ENCODE measurements at places on chromosomes 6 and 20.

- DNase-seq = no peak
These were observed 232.2 kb upstream of the FLRT3 start for GRCh38 chr20:14569641-14570040.

DNA sequence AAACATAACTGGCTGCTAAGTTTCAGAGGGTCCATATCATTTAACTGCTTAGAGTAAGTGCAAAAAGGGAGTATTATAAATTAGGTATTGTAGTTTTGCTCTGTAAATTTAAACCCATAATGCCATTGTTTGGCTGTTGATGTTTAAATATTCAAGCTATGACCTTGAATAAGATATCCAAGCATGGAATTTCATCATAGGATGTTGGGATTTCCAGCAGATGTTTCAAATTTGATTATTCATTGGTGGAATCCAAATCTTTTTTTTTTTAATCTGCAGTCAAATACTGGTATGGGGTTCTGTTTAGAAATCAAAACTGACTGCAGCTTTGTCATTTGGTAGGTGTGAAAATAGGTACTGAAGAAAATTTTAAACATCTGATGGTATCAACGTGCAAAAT lies 161.0 kb downstream of the KHDC1L start:
- no peak for DNase-seq

- DNase-seq = no peak
These were observed 22.2 kb upstream of the SERPINB1 start for GRCh38 chr6:2863901-2864300.

DNA sequence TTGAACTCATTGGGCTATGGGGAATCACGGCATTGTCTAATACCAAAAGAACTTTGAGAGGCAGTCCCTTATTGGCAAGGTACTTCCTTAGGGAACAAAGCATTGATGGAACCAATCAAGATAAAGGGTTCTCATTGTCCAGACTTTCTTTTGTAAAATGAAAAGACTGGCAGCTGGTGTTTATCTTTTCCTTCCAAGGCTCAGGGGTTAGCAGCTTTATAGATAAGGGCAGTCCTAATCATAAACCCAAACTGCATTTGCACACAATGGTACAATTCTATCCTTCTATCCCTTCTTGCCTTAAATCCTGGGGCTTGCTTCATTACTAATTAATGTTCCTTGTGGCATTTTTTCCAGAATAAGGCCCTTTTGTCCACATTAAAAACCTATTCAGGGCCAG lies 28.6 kb downstream of the CDK19 start:
- no peak for DNase-seq

- DNase-seq = no peak
These were observed 36.0 kb upstream of the KLHL31 start for GRCh38 chr6:53701333-53702218.

DNA sequence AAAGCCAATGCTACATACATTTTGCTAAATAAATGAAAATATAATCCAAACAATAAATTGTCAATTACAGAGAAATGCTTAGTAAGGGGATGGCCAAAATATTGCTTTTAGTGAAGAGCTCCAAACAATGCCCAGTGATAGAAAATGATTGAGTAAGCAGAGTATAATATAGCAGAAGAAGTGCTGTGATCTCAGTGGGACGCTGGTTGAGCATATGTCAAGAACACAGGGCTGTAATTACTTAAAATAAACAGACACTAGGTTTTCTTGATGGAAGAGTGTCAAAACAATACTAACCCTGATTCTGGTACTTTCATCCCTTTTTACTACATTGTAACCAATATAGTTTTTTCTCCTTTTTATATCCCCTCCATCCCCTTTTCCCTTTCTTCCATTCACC lies 150.3 kb downstream of the GRIK2 start:
- DNase-seq = no peak

DNA sequence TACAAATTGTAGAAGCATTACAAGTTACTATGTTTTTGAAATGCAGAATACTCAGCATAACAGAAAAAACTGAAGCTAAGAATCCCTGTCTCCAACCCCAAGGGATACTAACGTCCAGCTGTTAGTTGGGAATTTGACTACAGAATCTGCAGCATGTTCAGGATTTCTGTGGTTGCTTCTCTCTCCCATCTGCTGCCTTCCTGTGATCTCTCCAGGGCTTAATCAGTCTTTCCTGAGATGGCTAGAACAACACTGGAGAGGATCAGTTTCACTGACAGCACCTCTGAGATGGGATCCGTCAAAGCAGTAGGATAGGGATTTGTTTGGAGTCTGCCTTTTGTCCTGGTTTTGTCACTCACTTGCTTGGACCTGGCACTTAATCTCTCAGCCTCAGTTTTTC lies 73.3 kb upstream of the NUP153 start:
- DNase-seq = no peak

GRCh38 chr6:160679402-160679769 lies 15.3 kb upstream of the LPA start:
- no peak for DNase-seq

GRCh38 chr6:169082817-169083507 lies 170.7 kb downstream of the THBS2 start:
- no peak for DNase-seq

- no peak for DNase-seq
These were observed 1286.0 kb upstream of the GJE1 start for GRCh38 chr6:140846503-140847261.

DNA sequence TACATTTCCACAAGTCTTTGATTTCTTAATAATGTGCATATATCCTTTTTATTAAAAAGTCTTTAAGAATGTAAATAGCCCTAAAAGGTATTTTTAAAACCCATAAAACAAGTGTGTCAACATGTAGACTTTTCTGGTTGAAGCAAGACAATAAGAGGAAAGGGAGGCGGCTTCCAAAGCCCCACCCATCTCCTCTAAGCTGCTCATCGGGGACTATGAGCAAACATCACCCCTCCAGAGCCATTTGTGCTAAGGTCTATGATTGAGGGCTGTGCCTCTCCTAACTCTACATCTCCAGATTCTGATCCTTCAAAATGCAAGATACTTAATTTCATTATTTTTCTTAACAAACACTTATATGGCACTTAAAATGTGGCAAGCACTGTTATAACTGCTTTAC lies 2.5 kb upstream of the NAA20 start:
- DNase-seq = no peak

- no peak for DNase-seq
These were observed 516.5 kb downstream of the CD83 start for GRCh38 chr6:14634072-14634471.

- DNase-seq = peak; percentile 38
These were observed 698 bp downstream of the FAM210B start for GRCh38 chr20:56359212-56360132.

DNA sequence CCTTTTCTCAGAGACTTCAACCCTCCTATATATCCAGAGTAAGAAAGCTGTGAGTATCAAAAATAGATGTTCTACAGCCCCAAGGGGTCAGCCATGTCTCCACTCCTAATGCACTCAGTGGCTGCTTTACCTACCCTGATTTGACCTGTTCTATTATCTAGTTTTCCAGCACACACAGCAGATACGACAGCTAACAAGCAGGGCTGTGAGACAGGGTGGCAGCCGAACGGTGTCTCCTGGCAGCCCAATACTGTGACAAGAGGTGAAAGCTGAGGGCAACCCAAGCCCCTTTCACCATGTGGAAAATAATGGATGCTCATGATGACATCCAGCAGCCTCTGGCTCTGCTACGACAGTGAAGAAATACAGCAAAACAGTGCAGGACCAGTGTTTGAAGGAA lies 67.9 kb downstream of the KIF13A start:
- DNase-seq = no peak

DNA sequence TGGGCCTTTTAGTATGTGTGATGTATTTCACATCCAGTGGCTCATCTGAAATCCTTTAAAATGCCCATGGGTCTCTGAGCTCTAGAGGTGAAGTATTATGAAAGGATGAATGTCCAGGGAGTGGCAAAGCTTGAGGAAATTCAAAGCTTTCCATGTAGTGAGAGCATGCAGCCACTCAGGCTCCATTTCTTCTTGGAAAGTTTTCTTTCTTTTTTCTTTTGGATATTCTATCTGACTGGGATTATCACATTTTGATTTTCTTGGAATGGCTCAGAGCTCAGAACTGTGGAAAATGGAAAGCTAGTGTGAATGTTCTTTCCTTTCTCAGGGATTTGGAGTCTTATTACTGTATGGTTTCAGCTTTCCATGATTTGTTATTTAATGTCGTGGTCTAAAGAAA lies 397.4 kb downstream of the CD109 start:
- DNase-seq = no peak

GRCh38 chr20:9989066-9989724 lies 45.6 kb upstream of the ANKEF1 start:
- no peak for DNase-seq

DNA sequence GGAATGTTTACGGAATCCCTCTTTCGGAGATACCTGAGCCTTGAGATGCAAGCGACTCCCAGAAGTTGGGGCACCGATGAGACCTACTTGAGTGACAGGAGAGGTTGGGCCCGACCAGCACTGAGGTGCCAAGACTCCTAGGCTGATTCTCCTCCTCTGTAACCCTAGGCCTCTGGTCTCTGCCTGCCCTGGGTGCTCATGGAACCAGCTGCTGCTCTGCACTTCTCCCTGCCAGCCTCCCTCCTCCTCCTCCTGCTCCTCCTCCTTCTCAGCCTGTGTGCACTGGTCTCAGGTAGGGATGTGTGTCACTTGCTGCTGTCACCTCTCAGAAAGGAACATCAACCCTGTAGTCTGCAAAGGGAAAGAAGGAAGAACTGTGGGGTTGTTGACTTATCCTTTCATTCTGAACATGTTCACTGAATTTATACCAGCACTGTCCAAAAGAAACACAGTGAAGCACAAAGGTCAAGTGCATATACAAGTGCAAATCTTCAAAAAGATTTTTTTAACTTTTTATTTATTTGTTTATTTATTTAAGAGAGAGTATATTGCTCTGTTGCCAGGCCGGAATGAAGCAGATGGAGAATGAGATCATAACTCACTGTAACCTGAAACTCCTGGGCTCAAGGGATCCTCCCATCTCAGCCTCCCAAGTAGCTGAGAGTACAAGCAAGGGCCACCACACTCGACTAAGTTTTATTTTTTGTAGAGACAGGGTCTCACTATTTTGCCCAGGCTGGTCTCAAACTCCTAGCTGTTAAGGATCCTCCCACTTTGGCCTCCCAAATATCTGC lies 913 bp downstream of the BTN2A2 start:
- no peak for DNase-seq

- DNase-seq = no peak
These were observed 119.2 kb downstream of the HIVEP2 start for GRCh38 chr6:142825760-142826159.
